Stimulated activated CD4-positive, alpha-beta T cell treated with anti-CD3 and anti-CD28 coated beads, Interleukin-4, amount 100 ng/mL, for 24 hours (primary cell): ENCODE measurements at places on chromosomes 3 and 15.
A peak's percentile ranks its signal among the peaks of the same experiment; 100 is the strongest.

- DNase-seq: no peak
Observed at GRCh38 chr15:38062696-38063095, 128.3 kb downstream of the TMCO5A start.

GRCh38 chr3:184728010-184728527, 16.2 kb upstream of the MAGEF1 start:
- no peak for DNase-seq

GRCh38 chr3:179323197-179324110, 623 bp downstream of the ZNF639 start:
- peak; percentile 58 for DNase-seq

DNA sequence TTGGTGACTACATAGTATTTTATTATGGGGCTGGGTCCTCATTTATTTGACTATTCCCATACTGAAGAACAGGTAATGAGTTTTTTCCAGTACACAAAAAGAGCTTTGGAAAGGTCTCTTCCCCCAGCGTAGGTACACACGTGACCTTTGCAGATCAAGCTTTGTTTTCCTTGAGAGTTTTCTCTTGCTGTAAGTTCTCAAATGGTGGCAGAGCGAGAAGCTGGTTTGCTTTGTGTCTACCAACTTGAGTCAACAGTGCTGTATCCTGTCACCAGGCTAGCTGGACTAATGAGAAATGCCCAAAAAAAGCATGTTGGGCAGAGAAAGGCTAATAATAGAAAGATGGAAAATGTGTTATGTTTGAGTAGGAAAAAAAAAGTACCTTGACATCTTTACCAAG, 21.7 kb downstream of the GXYLT2 start:
- DNase-seq: no peak

- DNase-seq: no peak
Observed at GRCh38 chr3:160837394-160837980, 81.5 kb downstream of the PPM1L start.

DNA sequence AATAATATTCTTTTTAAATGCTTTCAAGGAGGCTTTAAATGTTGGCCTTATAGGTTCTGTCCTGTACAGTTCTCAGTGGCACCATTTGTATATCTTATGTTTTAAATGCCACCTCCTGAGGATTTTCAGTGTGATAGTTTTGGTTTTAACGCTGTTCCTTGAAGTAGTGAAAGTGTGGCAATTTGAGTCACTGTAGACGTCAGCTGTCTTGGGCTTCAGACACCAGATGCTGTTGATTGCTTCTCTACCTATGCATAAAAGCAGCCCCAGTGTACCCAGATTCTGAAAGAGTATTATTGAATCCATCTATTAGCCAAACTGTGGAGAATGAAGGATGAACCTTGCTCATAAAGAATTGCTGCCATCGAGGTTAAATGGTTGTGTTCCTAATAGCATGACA, 316.8 kb upstream of the GBE1 start:
- no peak for DNase-seq

DNA sequence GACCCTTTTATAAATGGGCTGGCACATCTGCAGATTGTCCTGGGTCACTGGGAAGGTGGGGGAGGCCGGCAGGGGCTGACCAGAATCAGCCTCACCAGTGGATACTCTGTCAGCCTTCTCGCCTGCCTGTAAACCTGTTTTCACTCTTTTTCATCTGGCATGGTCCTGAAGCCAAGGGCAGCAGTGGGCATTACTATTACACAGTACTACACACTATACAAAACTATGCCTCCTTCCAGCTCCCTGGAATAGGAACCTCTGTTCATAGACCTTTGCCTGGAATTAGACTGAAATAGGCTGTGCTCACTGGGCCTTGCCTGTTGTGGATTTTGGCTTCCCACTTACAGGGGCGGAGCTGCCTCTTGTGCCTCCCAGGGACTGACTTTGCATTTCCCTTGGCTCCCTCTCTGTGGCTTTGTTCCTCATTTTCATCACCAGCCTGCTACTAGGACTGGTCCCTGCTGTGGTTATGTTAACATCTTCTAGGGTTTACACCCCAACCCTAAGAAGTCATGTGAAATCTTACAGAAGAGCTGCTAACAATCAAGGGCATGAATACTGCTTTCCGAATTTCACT, 120.7 kb downstream of the FNDC3B start:
- no peak for DNase-seq

DNA sequence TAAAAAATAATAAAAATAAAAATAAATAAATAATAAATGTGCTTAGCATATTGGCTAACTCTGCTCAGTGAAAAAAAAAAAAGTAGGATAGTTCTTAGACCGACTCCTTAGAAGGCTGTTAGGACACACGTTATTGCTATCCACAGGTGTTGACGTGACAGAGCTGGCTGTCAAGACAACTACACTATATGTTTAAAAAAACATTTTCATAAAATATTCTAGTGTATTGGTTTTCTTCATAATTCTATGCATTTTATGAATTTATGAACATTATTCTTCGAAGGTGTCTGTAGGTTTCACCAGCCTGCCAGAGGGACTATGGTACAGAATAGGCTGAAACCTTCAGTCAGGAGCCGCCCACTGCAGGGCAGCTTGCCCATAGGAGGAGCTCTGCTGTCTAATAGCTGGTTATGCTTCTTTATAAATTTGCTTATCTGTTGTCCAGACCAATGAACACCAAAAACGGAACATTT, 9.2 kb downstream of the TM4SF1 start:
- DNase-seq: no peak

- no peak for DNase-seq
Observed at GRCh38 chr3:154678041-154678654, 248.2 kb upstream of the GPR149 start.

GRCh38 chr3:110624576-110624975, 447.0 kb upstream of the NECTIN3 start:
- DNase-seq: no peak

DNA sequence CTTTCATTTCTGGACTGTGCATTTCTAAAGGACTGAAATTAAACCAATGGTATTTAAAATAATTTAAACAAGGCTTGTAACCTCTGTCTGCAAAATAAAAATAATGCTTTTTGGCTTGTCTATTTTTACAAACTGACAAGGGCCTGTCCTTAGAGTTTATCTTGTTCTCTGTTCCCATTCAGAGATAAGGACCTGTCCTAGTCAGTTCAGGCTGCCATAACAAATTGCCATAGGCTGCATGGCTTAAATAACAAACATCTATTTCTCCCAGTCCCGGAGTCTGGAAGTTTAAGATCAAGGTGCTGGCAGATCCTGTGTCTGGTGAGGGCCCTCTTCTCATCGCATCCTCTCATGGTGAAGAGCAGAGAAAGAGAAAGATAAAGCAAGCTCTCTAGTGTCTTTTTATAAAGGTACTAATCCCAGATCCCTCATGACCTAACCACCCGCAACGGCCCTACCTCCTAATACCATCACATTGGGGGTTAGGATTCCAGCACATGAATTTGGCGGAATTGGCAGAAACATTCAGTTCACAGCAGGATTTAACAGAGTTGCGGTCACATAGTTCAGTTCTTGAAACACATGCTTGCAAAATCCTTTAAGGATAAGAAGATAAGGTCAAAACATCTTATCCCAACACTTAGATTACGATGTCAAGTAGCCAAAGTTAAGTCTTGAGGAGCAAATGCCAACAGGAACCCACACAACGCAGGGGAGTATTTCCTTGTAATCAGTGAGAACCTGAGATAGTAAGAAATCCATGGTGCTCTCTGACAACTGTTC, 17.8 kb downstream of the KBTBD8 start:
- no peak for DNase-seq

DNA sequence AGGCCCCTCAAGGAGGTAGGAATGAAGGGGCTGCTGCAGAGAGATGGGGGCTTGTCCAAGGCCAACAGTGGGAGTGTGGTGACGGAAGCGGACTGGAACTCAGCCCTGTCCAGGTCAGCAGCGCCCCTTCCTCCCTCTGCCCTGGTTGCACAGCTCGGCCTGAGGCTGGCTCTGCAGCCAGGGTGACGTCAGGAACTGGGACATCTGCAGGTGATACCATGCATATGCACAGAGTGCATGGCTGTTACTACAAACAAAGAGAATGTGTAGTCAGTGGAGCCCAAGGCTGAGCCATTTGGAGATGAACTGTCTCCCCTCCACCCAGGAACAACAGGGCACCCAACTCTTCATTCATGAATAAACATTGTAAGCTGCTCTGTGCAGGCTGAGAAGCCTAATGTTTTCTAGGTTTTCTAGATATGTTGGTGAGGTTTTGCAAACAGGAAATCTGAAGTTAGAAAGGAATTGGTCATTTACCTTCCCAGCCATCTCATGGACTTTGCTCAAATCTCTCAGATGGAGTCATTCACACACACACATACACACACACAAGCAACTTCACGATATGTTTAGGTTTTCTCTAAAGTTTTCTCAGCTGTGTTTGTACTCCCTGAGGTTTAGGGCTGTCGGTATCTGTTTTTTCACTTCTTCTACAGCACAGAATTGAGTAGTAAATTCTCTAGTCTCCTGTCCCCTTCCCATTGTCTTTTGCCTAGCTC, 117.2 kb downstream of the TLE3 start:
- no peak for DNase-seq

DNA sequence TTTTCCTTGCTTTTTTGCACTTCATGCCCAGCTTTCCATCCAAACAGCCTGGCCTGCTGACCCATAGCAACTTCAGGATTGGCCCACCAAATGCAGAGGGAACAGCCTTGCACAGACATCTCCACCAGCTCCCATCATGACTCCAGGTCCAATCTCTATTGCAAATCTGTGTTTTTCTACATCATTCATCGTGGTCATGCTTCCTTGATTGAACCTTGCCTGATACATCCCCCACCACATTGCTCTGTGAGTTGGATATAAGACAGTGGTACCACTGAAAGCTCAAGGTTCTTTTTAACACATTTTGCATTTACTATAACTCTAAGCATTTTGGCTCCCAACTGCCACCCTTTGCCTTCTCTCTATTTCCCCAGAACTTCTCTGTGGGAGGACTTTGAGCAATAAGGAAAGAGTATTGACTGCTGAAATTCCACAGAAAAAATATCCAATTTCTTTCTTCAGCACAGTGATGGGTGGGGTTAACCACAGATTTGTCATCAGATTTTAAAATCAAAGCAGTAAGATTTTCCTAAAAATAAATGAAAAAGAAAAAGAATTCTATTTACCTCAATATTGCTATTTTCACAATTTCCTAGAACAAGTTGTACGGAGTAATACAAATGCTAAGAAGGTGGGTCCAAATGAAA, 114.6 kb upstream of the GALNT15 start:
- DNase-seq: no peak

GRCh38 chr3:140953028-140953960, 11.7 kb downstream of the SLC25A36 start:
- DNase-seq: no peak

DNA sequence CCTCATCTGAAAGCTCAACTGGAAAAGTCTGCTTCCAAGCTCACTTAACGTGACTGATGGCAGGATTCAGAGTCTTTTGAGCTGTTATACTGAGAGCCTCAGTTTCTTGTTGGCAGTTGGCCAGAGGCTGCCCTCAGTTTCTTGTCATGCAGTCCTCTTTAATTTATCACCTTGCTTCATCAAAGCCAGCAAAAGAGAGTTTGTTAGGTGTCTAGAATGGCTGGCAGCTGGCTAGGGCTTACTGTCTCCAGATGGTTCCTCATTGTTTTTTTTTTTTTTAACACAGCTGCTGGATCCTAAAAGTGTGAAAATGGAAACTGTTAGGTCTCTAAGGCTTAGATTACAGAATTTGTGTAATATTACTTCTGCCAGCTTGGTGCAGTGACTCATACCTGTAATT, 310.6 kb downstream of the PDCD6IP start:
- no peak for DNase-seq

GRCh38 chr15:70504299-70504951, 258.9 kb downstream of the UACA start:
- DNase-seq: peak; percentile 43

DNA sequence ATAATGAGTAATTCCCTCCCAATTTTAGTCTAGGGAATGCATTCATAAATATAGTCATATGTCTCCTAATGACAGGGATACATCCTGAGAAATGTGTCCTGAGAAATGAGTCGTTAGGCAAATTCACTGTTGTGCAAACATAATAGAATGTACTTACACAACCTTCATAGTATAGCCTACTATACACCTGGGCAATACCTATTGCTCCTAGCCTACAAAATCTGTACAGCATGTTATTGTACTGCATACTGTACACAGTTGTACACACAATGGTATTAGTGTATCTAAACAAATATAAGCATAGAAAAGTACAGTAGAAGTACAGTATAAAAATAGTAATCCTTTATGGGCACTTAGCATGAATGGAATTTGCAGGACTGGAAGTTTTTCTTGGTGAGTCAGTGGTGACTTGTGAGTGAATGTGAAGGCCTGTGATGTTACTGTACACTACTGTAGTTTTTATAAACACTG, 6.6 kb downstream of the DTWD1 start:
- no peak for DNase-seq

- no peak for DNase-seq
Observed at GRCh38 chr15:56815247-56815646, 81.9 kb upstream of the ZNF280D start.

DNA sequence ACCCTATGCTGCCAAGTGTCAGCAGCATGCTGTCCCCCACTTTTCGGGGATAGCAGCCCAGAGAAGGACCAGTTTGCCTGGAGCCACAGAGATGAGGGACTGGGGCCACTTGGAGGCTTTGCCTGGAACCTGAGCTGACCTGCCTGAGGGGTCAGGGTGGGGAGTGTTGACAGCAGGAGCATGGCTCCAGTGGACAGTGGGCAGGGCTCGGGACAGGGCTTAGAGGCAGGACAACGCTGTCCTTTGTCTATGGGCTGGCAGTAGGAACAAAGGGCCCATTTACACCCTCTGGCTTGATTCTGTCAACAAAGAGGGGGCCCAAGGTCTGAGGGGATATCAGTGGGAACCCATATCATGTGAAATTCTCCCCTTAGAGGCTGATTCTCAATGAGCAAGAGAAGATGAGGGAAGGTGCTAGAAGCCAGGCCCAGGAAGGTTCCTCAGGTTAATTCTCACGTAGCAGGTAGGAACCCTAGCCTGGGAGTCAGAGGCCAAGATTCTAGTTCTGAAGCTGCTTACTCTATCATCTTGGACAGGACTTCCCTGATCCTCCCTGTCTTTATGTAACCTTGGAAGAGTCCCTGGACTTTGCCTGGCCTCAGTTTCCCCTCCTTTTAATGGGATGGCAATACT, 29.7 kb upstream of the HHATL start:
- no peak for DNase-seq

DNA sequence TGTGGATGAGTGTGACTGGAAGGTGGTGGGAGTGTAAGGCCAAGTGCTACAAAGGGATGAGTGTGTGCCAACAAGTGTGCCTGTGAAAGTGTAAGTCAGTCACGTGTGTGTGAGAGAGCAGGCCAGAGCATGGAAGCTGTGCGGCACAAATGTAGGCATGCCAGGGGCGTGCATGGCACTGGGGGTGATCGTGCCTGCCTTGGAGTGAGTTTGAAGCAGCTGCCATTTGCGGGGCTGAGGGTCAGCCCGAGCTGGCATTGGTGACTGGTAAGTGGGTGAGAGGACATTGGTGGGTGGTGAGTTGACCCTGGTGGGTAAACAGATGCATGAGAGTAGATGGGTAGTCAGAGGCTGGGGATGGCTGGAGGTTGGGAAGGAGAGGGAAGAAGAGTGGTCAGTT, 24.5 kb downstream of the CD276 start:
- no peak for DNase-seq

DNA sequence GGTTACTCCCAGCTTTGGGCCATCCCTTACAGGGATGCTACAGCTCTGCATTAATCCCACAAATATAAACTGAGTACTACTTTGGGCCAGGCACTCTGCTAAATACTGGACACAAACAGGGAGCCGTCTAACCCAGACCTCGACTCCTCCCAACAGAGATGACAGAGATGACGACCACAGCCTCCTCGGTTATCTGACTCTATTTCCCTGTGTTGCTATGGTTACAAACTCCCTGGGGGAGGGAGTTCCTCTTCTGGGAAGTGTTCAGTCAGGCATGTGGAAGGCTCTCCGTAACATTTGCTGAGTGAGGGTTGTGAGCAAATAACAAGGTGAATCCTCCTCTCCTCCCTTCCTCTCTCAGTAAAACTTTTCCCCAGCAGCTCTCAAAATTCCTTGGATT, 6.7 kb upstream of the CMTM7 start:
- DNase-seq: no peak
